ENCODE measurements at places on chromosomes 7 and 10.

DNA sequence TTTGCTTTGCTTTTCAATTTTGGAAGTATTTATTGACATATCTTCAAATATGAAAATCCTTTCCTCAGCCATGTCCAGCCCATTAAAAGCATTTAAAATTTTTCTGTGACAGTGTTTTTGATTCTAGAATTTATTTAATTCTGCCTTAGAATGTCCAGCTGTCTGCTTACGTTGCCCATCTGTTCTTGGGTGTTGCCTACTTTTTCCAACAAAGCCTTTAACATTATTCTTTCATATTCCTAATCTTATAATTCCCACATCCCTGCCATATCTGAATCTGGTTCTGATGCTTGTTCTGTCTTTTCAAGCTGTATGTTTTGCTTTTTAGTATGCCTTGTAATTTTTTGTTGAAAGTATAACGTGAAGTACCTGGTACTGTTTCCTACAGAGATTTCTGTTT is 204.7 kb upstream of the VSTM2A start:
- no peak for DNase-seq

GRCh38 chr10:46048152-46048551 is 2.1 kb upstream of the MSMB start:
- DNase-seq = no peak

- DNase-seq = no peak
Observed at GRCh38 chr10:98694883-98695282, 248.1 kb upstream of the HPS1 start.

DNA sequence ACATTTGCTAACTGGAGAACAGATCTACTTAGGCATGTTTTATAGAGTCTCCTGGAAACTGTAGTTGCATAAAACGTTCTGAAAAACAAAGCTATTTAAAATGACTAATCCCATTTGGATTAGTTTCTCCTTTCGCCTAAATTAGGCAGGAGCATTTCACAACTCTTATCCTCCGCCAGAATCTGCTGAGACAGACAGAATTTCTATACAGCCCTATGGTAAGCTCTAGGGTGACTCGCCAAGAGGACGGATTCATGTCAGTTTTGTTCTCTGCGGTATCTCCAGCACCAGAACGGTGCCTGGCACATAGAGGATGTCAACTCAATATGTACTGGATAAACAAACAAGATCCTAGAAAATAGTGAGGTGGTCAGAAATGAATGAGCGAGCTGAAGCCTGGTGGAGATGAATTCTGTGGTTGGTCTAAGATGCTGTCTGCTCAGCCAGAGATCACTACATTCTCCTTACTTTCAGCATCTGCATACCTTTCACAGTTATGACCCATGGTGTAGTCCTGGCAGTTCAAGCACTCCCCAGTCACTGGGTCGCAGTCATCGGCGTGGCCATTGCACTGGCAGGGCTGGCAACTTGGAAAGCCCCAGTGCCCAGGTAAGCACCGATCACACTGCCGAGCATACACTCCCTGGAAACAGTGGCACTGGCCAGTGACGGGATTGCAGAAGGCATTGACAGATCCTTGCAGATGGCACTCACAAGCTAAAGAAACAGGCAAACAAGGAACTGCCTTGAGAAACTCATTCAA is 44.0 kb downstream of the LAMB1 start:
- DNase-seq = peak; percentile 76

- DNase-seq = peak; percentile 100
Observed at GRCh38 chr7:43572516-43573049, 10.3 kb upstream of the STK17A start.

- no peak for DNase-seq
Observed at GRCh38 chr7:5248201-5248885, 34.4 kb upstream of the SLC29A4 start.

GRCh38 chr7:36048902-36049240 is 104.2 kb upstream of the EEPD1 start:
- DNase-seq = no peak
